Neural crest cell (in vitro differentiated cells): ENCODE measurements at places on chromosomes 12 and 14. TPM values are rescaled to one million over a fixed set of nuclear protein-coding genes. Genes with fewer than 3 reads are reported as not detected.

DNA sequence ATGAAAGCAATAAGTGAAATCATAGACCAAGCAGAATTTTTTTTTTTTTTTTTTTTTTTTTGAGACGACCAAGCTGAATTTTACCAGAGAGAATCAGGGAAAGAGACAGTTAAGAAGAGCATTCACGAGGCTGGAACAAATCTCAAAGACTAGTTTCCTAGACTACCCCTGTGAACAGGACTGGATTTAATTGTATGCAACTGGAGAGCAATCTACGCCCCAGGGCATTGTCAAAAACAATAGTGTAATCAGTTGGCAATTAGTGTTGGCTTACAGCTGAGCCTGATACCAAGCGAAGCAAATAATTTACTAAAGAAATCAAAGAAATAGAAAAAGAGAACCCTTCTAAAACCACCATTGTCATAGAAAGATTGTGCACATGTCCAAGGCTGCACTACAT, 232.9 kb upstream of the CPNE8 start:
- no peak for DNase-seq

DNA sequence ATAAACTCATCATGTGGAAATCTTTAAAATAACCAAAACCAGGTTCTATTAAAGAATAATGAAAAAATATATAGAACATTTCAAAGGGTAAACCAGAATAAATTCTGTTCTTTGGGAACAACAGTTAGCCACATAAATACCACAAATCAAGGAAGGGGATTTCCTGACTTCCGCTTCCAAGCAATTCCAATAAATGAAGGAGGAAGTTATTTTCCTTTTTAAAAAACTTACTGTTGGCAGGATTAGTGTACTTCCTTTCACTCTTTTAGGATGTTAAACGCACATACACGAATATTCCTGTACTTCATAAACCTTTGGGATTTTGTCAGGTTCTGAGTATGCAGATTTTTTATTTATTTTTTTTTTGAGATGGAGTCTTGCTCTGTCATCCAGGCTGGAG, 13.7 kb upstream of the LIMA1 start:
- no peak for DNase-seq

- no peak for DNase-seq
Measured at GRCh38 chr12:81207664-81208063, 129.8 kb downstream of the ACSS3 start.

MIA2 gene
- 10.6 and 12.7 TPM in 2 replicates for total RNA-seq

GRCh38 chr12:26374934-26375680, 179.7 kb downstream of the SSPN start:
- DNase-seq, result no peak

ERP29 gene
- total RNA-seq, result 91.1 and 101 TPM in 2 replicates

DNA sequence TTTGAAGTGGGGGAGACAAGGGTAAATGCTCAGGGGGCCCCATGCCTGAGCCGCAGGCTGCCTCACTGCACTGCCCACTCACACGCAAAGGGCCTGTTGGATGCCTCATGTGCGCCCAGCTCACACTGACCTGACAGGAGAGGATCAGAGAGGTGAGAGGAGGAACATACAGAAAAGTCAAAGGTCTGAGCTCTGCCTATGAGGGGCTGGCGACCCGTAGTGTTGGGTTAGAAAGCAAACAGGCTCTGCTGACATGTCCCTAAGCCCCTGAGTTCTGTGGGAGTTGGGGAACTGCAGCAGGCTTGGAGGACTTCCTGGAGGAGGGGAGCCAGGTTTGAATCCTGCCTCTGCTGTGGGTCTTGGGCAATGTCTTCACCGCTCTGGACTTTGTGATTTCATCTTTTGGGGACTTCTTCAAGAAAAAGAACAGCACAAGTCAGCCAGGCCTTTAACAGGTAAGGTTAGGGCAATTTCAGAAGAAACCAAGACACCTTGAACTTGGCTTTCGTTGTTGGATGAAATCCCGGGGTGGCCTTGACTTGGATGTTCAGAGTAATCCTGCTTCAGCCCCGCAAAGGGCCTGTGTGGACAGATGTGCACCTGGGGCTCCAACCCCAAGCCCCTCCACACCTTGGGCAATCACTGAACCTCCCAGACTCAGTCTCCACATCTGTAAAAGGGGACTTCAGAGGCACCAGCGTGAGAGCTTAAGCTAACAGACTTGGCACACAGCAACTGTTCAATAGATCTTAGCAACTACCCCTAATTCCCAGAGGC, 116.8 kb downstream of the SCARB1 start:
- DNase-seq, result no peak

PLA2G1B gene
- not detected in 2 replicates for total RNA-seq

DNA sequence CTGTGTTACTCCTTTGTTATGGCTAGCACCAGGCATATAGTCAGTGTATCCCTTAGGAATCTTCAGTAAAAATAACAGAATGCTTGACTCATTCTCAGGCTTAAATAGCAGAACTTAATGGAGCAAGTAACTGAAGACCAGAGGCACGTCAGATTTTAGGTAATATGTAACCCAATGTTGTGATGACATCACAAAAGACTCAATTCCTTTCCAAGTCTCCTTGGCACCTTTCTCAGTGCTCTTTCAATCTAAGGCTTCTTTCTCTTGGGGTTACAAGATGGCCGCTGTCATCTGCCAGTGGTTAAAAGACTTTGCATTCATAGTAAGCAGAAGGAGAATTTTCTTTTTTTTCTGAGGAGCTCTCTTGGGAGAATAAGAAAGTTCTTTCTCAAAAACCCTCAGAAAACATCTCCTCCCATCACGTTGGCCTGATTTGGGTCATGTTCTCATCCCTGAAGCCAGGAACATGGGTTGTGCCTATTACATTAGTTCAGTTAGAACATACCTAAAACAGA, 33.4 kb upstream of the DCN start:
- no peak for DNase-seq

DNA sequence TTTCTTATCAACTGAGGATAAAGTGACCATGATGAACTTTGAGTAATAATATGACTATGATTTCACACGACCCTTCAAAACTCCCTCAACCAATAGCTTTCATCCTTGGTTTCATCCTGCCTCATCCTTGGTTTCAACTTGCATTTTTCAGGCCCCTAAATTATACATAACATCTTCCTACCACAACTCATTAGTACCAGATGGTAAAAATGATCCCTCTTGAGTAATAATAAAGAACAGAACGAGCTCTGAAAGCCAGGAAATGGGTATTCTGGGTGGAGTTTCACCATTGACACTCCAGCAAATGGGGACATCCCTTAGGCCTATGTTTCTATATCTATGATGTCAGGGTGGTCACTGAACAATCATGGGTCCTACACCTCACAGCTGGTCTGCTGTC, 72.1 kb upstream of the LMNTD1 start:
- DNase-seq, result no peak

DNA sequence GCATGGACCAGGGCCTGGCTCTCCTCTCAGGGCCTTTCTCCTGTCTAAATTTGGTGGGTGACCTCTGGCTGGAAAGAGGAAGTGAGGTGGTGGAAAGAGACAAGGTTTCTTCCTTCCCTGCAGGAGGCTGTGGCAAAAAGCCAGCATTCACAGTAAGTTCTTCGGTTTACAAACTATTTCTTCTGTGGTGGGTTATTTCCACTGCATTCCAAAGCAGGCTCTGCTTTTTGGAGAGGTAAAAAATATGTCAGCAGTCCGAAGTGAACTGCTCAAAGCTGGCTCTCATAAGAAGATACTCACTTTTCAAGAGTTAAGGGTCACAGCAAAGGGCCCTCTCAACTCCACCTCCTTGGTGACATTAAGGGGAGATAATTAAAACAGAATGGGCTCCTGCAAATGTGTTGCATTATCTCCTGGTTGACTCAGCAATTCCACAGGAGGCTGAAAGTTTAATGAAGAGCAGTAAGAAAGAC, 48.9 kb upstream of the POC1B start:
- no peak for DNase-seq

GRCh38 chr12:107090711-107091110, 2.6 kb downstream of the CRY1 start:
- DNase-seq, result no peak

GRCh38 chr12:75868501-75868900, 163.1 kb downstream of the PHLDA1 start:
- DNase-seq, result no peak

GRCh38 chr14:34147461-34147860, 196.6 kb upstream of the EGLN3 start:
- no peak for DNase-seq

IAPP gene
- total RNA-seq, result 0.28 TPM in 1 of 2 replicates, not detected in the other

LIN7A gene
- 5.8 and 6.2 TPM in 2 replicates for total RNA-seq

GRCh38 chr12:120241561-120242274, 23.8 kb downstream of the PXN start:
- DNase-seq, result no peak

GRCh38 chr12:68290126-68290525, 36.7 kb upstream of the IL22 start:
- DNase-seq, result no peak

PLD4 gene
- total RNA-seq, result 0.02 and 0.05 TPM in 2 replicates

DNA sequence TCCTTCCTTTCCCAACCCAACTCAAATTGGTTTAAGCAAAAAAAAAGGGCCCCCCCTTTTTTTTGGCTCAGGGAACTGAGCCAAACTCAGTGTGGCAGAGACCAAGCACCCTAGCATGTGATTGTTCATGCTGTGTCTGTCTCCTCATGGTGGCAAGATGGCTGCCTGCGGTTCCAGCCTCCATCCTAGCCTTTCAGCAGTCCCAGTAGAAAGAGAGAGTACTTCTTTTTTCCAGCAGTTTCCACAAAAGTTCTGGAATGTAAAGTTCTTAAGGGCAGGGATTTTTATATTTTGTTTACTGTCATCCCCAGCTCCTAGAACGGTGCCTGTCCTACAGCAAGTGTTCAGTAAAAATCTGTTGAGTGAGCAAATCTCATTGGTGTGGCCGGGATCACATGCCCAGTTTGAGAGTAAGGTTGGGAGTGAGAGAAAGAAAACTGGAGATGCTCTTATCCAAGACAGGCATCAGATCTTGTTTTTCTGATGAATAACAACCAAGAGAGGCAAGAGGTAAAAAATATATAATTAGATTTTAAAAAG, 22.4 kb downstream of the CHST11 start:
- DNase-seq, result no peak

- no peak for DNase-seq
Measured at GRCh38 chr14:37472906-37473305, 122.1 kb downstream of the FOXA1 start.

TEAD4 gene
- 28.6 and 30.9 TPM in 2 replicates for total RNA-seq

PTHLH gene
- total RNA-seq, result 0.27 and 0.56 TPM in 2 replicates

BAZ2A gene
- total RNA-seq, result 116 and 122 TPM in 2 replicates

NPAS3 gene
- 18.2 and 21.1 TPM in 2 replicates for total RNA-seq

PLEKHG7 gene
- not detected in 2 replicates for total RNA-seq

GRCh38 chr14:32709027-32709426, 229.7 kb upstream of the NPAS3 start:
- DNase-seq, result no peak

DNA sequence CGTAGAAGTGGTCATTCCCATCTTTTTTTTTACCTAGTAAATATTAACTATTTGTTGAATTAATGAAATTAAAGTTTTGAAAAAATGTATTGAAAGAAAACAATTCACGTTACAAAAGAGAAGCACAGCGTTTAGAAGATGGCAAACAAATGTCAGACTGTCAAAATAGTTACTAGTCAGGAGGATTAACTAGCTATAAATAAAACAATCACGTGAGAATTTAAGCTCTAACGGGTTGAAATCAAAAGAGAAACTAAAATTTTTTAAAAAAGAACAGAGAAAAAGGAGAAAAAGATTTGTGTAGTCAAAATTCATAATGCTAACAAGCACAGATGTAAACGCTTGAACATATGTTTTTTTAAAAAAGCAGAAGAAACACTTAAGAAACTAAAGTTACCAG, 26.4 kb downstream of the DDHD1 start:
- DNase-seq, result no peak

GRCh38 chr14:89992273-89992672, 36.5 kb downstream of the TDP1 start:
- DNase-seq, result no peak

TAS2R43 gene
- total RNA-seq, result 0.30 and 0.47 TPM in 2 replicates

- no peak for DNase-seq
Measured at GRCh38 chr12:71566655-71567054, 97.0 kb downstream of the ZFC3H1 start.

DNA sequence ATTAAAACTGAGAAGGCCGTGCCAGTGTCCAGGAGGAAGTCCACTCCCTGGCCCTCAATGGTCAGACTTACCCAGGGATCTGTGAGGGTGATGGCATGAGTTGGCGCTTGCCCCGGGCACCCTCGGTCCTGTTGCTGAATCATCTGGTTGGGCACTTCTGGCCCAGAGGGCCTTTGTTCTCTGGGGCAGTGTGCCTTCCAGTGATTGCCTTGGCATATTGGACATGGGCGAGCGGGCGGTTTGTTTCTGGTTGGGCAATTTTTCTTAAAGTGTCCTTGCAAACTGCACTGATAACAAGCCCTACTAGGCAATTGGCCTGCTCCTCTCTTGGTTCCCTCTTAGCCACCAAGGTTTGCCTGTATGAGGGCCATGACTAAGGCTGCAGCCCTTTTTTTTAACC, 69.5 kb upstream of the ZDHHC17 start:
- no peak for DNase-seq

- no peak for DNase-seq
Measured at GRCh38 chr12:115618105-115618504, 659.4 kb downstream of the MED13L start.

DNA sequence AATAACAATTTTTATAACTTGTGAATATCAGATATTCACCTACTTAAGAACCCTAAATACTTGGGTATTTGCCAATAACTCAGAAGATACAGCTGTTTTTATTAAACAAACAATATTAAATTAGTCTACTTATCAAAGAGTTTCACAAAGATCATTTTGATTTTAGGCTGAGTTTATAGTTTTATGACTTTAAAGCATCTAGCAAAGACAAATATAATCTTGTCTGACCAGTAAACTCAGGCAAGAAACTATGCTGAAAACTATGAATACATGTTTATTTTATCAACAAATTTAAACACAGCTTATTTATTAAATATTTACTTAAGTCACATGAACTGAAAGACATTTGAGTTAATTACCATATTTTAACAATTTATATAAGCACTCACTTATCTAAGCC, 18.5 kb upstream of the SERPINA1 start:
- DNase-seq, result no peak

GRCh38 chr12:8698132-8698851, 501 bp downstream of the RIMKLB start:
- peak; percentile 36 for DNase-seq

TCP11L2 gene
- 1.4 and 1.8 TPM in 2 replicates for total RNA-seq

B3GNT4 gene
- total RNA-seq, result 0.19 and 0.41 TPM in 2 replicates

GRCh38 chr14:55142466-55142865, 13.4 kb downstream of the LGALS3 start:
- no peak for DNase-seq

- no peak for DNase-seq
Measured at GRCh38 chr12:7989827-7990491, 42.6 kb upstream of the FOXJ2 start.
